M059J (cell line): ENCODE measurements at places on chromosomes 4 and X. TPM values are rescaled to one million over a fixed set of nuclear protein-coding genes. Genes with fewer than 3 reads are reported as not detected.

DNA sequence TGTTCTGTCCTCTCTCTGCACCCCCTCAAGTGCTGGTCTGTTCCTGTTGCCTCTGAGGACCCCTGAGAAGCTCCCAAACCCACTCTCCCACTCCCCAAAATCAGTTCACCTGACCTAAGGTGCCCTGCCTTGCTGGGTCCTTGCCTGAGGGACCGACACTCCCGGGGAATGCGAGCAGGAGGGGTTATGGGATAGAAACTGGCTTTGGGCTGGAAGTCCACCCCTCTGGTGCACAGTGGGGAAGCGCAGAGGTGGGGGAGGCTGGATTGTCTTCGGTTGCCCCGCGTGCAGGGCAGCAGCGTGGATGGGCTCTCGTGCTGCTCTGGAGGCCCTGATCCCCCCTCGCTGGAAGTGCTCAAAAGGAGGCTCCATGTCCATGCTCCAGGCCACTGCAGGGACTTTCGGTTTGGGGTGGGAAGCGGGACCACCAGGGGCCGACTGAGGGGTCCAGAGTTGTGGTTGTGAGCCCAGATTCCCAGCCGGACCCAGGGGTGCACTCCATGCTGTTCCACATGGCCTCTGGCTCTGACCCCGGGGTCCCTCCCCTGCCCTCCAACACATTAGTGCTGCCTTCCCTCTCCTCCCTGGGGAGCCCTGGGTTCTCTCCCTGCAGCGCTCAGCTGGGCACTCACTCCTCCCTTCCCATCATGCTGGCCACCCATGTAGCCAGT is 7.6 kb downstream of the SORCS2 start:
- DNase-seq, result no peak

- DNase-seq, result no peak
Measured at GRCh38 chrX:10166248-10166716, 9.5 kb downstream of the CLCN4 start.

- DNase-seq, result peak; percentile 44
Measured at GRCh38 chr4:110245577-110245976, 47.2 kb upstream of the ELOVL6 start.

DNA sequence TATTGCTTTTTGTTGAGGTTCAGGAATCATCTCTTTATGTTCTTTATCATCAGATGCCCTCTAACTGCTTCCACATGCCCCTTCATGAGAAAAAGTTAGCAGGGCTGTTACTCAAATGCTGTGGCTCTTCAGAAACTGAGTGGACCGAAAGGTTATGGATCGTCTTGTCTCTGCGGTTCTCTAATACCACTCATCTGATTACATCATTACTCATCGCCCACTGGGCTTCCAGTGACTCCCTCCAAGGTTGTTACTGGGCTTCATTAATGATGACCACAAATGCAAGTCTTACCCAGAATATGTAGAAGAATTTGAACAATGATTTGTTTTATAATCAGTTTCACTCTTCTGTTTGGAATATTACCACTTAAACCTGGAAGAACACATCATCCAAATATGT is 67.7 kb downstream of the RWDD4 start:
- peak; percentile 65 for DNase-seq

DNA sequence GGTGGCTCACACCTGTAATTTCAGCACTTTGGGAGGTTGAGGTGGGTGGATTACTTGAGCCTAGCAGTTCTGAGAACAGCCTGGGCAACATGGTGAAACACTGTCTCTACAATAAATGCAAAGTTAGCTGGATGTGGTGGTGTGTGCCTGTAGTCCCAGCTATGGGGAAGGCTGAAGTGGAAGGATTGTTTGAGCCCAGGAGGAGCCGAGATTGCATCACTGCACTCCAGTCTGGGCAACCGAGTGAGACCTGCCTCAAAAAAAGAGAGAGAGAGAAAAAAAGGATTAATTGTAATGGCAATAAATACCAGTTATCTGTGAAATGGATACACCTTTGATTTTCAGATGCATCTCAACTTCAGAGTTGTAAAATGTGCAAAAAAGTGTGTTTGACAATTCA is 58.8 kb downstream of the SPRY1 start:
- DNase-seq, result no peak

DNA sequence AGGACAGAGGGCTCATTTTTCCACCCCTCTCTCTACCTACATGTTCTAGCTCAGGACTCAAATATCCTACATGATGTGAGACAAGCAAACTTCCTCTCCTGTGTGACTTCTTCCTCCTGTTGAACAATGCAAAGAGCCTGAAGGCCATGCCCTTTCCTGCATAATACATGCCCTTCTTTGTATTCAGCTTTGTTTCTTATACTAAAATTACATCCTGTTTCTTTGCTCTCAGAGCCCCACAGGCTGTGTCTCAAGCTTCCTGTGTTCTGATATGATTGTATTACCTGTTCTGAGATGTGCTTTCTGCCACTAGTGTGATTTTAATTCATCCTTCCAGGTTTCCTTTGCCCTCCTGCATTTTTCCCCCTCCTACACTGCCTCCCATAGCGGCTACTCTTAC is 166.4 kb upstream of the AFF2 start:
- DNase-seq, result no peak

DNA sequence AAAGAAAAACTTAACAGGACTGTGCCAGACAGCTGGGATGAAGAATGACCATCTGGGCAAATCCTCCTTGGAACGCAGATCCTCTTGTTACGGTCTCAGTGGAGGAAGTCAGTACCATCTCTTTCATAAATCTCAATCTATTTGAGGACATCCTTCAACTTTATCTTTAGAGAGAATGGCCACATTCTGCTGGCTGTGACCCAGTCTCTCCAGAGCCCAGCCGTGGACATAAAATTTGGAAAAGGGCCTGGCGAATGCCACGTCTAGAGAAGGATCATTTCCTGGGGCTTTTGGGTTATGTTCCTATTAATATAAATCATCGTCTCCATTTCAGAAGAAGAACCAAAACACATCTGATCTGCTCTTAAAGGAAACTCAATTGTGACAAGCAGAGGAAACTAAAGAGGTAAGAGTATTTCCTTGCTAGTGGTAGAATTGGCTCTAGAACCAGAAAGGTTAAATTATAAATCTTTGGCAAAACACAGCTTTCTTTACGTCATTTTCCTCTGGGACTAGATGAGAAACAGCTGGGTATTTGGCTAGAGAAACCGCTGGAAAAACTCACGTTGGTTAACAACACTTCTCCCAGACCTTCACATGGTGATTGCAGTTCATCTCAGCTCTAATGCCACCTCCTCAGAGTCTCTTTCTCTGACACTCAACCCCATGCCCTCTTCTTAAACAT is 164.7 kb downstream of the CHIC2 start:
- no peak for DNase-seq

DNA sequence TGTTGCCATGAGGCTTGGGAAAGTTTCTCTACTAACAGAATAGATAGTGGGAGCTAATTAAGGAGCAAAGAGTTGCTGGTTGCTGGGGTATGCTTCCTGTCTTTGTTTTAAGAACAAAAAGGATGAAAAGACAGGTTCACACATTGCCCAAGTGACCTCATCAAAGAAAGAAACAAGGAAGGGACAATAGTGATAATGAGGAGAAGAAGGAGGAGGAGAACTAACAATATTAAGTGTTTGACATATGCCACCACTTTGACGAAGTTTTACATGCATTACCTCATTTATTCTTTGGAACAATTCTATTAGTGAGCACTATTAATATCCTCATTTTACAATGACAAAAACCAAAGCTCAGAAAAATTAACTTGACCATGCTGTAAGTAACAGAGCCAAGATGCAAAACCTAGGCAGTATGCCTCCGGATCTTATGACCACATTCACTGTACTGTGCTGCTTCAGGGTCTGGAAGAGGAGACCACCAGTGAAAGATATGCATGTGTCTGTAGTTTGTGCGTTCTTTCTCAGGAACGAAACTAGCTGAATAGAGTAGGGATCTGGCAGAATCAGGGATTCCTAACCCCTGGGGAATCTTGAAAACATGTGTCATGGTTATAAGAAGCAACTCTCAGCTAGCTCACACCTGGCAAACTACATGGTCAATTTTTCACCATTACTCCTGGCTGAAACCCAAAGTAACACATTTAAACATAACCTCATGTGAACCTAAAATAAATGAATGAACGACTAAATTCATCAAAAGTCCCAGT is 83.8 kb downstream of the MOSPD2 start:
- DNase-seq, result no peak

The BEND2 gene
- total RNA-seq, result not detected in 2 replicates
